ENCODE measurements at places on chromosomes 1 and 21.

DNA sequence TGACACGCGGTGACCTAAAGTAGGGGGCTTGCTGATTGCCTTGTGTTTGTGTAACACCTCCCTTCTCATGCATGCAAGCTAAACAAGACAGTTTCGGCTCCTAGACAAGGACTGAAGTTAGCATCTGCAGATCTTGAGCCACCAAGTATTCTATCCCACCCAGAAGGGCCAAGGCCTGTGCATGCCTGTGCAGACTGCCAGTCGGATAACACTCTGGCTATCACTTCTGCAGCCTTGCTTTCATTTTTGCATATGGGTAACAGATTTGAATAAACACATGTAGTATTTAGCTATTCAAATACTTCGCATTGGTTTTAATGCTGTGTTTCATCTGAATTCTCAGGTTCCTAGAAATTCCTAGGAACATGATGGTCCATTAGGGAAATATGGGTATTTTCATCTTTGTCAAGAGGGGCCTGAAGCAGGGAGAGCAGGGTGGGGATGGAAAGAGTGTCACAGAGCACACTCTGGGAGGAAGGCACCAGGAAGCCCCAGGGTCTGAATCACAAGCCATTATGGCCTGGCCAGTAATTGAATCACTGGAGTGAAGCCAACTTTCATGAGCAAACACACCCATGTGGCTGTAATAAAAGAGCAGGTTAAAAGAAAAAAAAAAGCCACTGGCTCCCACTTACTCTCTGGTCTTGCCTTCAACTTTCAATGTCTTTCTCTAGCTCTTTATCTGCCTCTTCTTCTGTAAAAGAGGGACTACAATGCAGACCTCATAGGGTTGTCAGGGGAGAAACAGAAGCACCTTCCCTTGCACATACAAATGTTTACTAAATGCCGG lies 28.3 kb downstream of the GADD45A start:
- DNase-seq = no peak

GRCh38 chr1:33876970-33877650 lies 13.2 kb downstream of the HMGB4 start:
- no peak for DNase-seq

DNA sequence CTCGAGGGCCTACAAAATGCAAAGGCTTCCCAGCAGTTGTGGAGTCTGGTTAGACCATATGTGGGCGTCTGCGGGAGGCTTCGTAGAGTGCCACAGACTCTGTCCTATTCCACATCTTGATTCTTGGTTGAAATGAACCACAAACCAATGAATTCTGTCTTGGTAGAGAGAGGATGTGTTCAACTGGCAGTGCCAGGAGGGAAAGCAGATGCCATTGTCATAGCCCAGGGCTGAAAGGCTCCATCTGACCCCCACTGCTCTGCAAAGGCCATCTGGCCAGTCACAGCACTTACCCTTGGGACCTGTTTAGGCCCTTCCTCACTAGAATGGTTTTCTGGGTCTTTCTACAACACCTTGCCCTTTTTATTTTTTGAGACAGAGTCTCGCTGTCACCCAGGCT lies 22.1 kb downstream of the ACOT11 start:
- DNase-seq = no peak

- DNase-seq = no peak
Measured at GRCh38 chr1:42176902-42177519, 12.5 kb upstream of the GUCA2A start.

DNA sequence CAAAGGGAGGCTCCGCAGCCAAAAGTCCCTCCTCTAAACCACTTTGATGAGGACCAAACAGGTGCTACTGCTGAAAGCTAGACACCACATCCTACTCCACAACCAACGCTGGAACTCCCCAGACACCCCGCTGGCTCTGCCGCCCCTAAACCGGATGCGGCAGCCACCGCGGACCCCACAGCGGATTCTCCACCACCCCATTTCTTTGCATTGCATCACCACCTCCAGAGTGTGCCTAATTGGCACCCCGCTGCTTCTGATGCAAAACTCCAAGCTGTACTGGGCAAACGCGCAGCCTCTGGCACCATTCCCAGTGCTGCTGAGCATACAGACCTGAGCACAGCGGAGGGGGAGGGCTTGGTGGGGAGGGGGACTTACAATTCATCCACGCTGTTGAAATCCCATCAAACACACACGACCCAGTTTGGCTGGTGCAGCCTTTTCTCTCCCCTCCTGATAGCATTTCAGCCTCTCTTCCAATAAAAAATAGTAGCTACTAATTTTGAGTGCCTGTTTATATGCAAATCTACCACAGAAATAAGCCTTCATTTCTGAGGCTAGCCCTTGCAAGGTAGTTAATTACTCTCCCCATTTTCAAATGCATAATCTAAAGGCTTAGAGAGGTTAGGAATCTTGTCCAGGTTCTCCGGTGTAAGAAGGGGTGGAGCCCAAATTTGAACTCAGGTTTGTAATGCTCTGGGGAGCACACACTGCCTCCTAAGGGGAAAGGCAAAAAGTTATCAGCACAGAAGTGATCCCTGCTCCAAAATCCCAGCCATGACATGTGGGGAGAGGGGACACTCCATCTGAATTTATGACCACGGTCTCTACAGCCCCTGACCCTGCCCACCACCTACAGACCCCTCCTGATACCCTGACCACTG lies 12.2 kb upstream of the RGS16 start:
- peak; percentile 86 for DNase-seq
